CD4-positive, alpha-beta T cell treated with Interleukin-21 for 1 hour (primary cell): ENCODE measurements at places on chromosomes 7 and 10.

GRCh38 chr7:147170341-147171012 lies 1053.9 kb downstream of the CNTNAP2 start:
- DNase-seq, result no peak

DNA sequence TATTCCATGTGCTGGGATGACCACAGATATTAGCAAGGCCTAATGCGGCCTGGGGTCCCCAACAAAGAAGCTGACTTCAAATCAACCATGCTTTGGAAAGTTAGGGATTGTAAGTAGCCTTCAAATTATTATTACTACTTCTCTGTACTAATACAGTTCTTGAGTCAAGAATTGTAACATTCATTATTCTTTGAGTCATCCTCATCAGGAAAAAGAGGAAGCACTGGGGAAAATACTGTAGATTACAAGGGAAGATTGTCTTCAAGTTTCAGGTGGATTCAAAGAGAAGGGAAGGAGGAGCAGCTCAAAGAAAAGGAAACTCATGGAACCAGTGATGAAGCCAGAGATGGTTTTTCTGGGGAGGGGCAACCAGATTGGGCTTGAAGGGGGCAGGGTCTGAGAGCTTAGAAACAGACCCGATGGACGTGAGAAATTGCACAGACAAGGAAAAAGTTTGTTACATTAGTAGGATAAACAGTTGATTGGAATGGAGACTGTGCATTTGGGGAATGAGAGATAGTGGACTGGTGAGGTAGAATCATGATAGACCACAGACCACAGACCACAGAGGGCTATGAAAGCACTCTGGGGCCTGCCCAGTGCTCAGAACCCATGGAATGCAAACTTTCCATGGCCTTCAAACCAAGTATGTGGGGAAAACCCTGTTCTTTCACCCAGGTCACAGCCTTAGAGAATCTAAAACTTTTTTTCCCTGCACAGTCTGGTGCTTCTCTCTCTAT lies 209.9 kb downstream of the ZNF365 start:
- no peak for DNase-seq

DNA sequence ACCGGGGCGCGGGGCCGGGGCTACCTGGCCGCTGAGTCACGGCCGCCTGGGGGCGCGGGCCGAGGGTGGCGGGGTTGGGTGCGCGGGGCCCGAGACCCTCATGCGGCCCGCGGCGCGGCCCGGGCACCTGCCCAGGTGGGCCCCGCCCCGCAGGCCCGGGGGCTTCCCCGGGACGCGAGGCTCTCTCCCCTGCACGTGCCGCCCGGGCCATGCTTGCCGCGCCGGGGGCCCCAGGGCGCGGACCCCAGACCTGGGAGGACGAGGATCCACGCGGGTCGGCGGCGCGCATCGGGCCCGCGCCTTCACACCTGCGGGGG lies 402 bp downstream of the MAFK start:
- peak; percentile 61 for DNase-seq

GRCh38 chr7:92293896-92294590 lies 48.3 kb downstream of the ANKIB1 start:
- no peak for DNase-seq

- no peak for DNase-seq
Measured at GRCh38 chr10:128541926-128542475, 415.8 kb upstream of the MKI67 start.

DNA sequence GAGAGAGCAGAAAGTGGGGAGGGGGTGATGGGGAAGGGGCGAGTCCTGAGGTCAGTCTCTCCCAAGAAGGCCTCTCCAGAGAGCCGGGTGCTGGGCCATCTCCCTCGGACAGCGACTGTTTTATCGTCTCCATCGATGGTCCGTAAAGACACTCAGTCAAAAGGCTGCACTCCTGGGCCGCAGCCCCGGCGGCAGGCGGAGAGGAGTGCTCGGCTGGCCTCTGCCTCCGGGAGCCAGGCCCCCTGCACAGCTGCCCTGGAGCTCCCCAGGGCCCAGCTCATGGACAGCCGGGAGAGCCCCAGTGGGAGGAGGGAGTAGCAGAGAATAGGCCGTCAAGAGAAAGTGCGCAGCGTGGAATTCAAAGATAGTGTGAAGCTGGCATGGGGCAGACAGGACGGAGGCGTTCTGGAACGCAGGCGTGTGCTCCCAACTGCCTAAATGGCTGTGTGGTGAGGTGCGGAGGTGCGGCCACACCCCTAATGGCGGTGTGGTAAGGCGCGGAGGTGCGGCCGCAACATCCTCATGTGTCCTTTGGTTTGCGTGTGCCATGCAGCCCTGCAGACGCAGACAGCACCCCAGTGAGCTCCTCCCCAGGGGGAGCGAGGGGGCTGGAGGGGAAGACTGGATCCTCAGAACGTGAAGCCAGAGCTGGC lies 477.5 kb upstream of the FOXK1 start:
- no peak for DNase-seq

- DNase-seq, result peak; percentile 90
Measured at GRCh38 chr10:72334825-72335393, 19.8 kb downstream of the DNAJB12 start.

- no peak for DNase-seq
Measured at GRCh38 chr10:24849051-24849450, 103.4 kb downstream of the PRTFDC1 start.

DNA sequence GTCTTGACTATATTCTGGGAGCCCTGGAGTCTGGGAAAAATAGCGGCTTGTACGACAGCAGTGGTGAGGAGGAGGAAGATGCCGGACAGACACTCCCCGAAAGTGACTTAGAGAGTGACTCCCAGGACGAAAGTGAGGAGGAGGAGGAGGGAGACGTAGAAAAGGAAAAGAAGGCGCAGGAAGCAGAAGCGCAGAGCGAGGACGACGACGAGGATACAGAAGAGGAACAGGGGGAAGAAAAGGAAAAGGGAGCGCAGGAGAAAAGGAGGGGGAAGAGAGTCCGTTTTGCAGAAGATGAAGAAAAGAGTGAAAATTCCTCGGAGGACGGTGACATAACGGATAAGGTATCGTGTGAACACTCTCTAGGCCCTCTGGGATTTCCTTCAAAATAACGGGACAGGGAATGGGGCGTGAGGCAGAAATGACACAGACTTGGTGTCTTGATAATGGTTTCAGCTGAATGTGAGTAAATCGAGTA lies 908 bp downstream of the NOM1 start:
- no peak for DNase-seq

DNA sequence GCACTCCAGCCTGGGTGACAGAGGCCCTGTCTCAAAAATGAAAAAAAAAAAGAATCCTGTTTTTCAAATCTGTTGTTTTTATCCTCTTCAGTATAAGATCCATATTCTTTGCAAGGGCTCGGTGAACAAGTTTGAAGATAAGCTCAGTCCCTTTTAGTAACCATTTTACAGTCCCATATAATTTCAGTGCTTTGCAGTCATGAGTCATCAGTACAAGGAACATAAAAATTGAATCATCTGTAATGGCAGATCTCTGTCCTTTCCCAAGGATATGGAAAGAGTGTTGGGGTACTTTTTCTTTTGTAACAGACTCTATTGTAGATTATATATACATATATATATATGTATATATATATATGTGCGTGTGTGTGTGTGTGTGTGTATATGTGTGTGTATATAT lies 52.2 kb upstream of the ZPBP start:
- DNase-seq, result no peak

DNA sequence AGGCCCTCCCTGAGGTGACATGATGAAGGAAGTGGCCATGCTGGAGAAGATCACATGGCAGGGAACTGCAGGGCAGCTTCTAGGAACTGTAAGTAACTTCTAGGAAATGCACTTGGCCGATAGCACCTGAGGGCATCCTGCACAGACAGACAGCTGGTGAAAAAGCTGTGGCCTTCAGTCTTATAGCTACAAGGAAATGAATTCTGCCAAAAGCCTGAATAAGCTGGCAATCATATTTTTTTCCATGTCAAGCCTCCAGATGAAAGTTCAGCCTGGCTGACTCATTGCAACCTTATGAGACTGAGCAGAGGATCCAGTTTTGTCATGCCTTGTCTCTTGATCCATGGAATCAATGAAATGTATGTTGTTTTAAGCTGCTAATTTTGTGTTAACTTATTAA lies 91.1 kb upstream of the CACNA2D1 start:
- DNase-seq, result no peak
